ENCODE measurements at places on chromosomes 1 and 21. TPM values are rescaled to one million over a fixed set of nuclear protein-coding genes. Genes with fewer than 3 reads are reported as not detected.

The IFT25 gene
- 43.2 TPM for total RNA-seq

The SPRR2G gene
- not detected for total RNA-seq

The LRIF1 gene
- total RNA-seq, result 23.3 TPM

The SLC9C2 gene
- not detected for total RNA-seq

The TNFRSF18 gene
- total RNA-seq, result 1.6 TPM

The UBAP2L gene
- total RNA-seq, result 205 TPM

The AMY1B gene
- total RNA-seq, result not detected

The FTCD gene
- total RNA-seq, result 2.1 TPM

The KRTAP10-5 gene
- not detected for total RNA-seq

The TTC39A gene
- not detected for total RNA-seq

The NPL gene
- 4.5 TPM for total RNA-seq

The KRTAP19-8 gene
- not detected for total RNA-seq

The OR2L13 gene
- total RNA-seq, result not detected

The FCGR1A gene
- not detected for total RNA-seq

The GUCA2A gene
- not detected for total RNA-seq
